ENCODE measurements at places on chromosomes 3 and 15. TPM values are rescaled to one million over a fixed set of nuclear protein-coding genes. Genes with fewer than 3 reads are reported as not detected.

- DNase-seq, result no peak
These were observed 757 bp downstream of the VWA5B2 start for GRCh38 chr3:184230081-184230602.

- peak; percentile 10 for DNase-seq
These were observed 198.4 kb downstream of the ADAMTS17 start for GRCh38 chr15:100143378-100143777.

- no peak for DNase-seq
These were observed 240.1 kb upstream of the CBLB start for GRCh38 chr3:106108925-106109324.

- DNase-seq, result no peak
These were observed 412.5 kb downstream of the SOX2 start for GRCh38 chr3:182124187-182124586.

DNA sequence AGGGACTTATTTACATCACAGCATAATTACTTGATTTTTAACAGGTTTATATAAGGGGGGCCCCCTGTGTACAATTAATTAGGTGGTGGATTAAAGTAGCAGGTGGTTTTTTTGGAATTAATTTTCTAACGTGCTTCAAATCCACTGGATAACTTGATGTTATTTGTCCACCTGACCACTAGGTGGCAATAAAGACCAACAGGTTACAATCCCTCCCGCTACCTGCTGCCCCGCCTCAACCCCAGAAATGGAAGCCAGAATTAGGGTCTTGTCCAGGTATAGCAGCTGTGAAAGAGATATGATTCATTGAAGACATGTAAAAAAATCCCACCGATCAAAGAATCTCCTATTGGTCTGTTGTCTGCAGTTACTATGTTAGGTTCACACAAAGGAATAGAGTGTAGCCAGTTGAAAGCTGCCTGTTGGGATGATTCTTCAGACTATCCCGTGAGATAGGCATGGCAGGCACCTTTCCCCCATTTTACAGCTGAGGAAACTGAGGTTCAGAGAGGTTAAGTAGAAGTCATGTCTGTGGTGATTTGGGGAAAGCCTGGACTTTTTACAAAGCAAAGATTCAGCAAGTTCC, 44.0 kb downstream of the MFSD1 start:
- DNase-seq, result peak; percentile 48

DNA sequence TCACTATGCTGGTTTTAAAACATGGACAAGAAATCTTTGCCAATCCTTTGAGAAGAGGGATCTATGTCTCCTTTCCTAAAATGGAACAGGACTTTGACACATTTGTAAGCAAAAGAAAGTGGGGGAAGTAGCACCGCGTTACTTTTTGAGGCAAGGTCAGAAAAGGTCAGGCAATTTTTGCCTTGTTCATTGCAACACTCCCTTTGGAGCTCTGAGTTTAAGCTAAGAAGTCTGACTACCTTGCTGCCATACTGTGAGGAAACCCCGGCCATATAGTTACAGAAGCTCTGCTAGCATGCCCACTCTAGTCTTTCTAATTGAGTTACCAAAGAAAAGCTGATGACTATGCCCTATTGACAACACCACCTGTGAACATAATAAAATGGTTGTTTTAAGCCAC, 1.4 kb downstream of the FAM227B start:
- DNase-seq, result no peak

GRCh38 chr3:64008487-64009351, 14.6 kb downstream of the PSMD6 start:
- DNase-seq, result no peak

DNA sequence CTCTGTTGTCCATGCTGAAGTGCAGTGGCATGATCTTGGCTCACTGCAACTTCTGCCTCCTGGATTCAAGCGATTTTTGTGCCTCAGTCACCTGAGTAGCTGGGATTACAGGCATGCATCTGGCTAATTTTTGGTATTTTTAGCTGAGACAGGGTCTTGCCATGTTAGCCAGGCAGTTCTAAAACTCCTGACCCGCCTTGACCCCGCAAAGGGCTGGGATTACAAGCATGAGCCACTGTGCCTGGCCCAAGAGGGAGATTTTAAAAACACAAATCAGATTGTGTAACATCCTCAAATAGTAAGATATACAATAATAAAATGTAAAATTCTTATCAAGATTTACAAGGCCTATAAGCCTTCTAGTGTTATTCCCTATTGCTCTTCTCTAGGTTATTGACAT, 62.5 kb upstream of the PHLDB2 start:
- no peak for DNase-seq

DNA sequence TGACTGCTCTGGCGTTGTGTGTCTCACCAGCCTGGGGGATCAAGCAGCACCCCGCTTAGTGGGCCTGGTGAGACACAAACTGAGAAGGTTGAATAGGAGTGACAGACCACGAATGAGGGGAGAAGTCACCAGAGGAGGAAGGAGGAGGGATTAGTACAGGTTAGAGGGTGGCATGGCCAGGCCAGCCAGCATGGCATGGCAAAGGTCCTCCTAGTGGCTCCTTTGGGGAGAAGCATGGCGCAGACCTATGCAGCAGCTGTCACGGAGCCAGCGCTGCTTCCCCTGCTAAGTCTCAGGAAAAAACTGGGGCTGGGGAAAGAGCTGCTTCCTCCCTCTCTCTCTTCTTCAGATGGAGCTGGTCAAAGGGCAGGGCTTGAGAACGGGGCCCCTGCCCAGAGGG, 48.6 kb downstream of the ZDHHC3 start:
- no peak for DNase-seq

DNA sequence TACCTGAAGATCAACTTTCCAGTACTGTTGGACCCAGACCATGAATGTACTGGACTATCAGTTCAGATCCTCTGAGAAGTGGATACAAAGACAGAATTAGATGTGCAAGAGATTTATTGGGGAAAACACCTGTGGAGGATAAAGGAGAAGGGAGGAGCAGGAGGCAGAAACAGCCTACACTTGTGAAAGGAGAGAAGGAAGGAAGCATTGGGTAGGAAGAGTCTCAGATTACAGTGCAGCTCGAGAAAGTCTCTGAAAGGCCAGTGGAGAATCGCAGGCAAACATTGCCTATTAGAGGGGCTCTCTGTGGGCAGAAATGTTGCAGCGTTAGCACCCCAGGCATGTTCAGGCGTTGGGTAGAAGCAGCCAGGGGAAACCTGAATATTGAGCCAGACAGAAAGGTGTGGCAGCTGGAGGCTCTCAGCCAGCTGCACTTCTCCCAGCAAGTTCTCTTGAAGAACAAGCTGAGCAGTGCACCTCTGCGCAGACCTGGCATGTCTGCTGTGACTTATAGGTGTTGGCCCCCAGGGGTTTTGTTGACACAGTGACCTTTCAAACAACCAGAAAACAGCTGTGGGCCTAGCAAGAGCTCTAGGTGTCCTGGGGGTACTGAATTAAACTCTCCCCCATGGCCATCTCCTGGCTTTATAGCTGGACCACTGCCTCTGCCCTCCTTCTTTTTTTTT, 7.0 kb downstream of the CHST14 start:
- peak; percentile 17 for DNase-seq

DNA sequence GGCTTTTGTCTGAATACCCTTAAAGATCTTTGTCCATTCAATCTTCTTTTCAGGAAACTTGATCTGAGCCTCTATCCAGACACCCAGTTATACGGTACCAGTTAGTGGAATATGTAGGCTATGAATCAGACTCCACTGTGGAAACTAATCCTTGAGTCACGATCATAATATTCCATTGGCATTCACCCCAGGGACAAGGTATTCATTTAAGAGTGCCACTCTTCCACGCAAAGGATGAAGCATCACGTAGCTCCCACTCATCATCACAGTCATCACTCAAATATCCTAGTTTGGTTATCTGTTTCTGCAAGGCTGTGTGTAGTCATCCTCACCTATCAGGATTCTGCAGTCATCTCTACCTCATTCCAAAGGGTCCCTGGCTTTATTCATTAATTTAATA, 85.6 kb downstream of the NEDD4 start:
- DNase-seq, result no peak

DNA sequence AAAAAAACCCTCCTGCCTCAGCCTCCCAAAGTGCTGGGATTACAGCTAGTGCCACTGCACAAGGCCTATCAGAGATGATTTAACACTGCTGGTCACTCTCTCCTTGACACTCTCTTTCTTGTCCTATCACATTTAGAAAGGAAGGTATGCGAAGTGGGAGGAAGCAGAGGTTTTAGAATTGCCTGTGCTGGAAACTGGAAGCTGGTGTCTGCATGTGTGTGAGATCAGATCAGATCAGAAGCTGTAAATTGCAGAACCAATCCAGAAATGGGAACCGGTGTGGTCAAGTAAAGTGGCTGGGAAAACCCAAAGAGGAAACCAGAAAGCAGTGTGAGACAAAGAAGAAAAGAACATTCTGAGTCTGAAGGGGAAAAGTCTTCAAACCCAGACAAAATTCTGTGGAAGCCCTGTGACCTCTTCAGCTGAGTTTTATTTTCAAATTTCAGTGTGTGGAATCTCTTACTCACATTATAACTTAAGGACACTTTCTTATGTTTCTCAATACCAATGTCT, 2.8 kb downstream of the EFHB start:
- no peak for DNase-seq

- DNase-seq, result peak; percentile 32
These were observed 20.9 kb downstream of the NOX5 start for GRCh38 chr15:69035205-69035917.

- DNase-seq, result no peak
These were observed 49.4 kb downstream of the SYNM start for GRCh38 chr15:99154271-99154670.

GRCh38 chr15:75171408-75171807, 30.3 kb upstream of the C15orf39 start:
- DNase-seq, result no peak

DNA sequence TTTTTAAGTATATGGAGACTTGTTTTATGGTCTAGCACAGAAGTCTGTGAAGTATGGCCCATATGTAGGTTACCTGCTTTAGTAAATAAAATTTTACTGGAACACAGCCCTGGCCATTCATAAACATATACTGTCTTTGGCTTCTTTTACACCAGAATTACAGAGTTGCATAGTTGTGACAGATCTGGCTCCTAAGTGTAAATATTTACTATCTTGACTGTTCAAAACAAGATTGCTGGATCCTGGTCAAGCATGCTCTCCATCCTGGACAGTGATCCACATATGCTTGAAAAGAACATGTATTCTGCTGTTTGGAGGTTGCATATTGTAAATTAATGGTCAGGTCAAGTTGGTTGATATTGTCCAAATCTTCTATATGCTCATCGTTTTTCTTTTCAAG, 57.9 kb downstream of the STT3B start:
- DNase-seq, result no peak

GRCh38 chr3:114775395-114775794, 371.7 kb downstream of the ZBTB20 start:
- no peak for DNase-seq

- DNase-seq, result no peak
These were observed 40.7 kb downstream of the MYO1E start for GRCh38 chr15:59332009-59332408.

- no peak for DNase-seq
These were observed 148.1 kb downstream of the KLHL25 start for GRCh38 chr15:85646538-85647091.

DNA sequence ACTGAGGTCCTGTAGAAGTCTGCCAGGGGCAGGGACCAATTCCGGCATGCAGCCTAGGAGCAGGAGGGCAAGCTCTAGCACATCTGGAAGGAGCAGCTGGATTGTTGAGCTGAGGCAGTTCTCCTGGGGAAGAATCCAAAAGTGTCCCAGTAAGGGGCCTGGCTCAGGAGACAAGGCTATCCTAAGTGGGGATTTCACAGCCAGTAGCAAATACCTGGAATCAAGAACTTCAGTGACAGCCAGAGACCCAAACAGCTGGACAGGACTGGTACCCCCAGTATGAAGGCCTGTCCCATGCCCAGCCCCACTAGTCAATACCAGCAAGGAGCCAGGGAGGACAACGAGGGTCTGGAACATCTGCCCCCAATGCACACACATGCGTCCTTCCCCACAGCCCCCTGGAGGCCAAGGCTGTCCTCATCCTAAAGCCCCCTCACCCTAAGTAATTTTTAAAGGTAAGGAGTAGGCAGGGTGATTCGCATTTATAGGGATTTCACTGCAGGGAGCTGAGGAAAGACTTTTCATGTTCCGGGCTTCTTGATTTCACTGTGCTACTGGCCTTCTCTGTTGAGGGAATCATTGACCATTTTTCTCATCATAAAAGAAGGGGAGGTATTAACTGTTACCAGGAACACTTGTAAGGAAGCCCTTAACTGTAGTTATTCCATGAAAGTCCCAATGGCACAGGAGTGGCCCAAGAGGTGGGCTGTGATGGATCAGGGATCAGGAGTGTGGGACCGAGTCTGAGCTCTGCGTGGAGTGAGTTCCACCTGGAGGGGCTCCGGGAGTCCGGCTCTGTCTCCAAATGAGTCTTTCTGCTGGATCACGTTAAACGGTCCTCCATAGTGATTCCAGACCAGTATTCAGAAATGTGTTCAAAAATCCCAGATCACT, 2.6 kb upstream of the CHSY1 start:
- DNase-seq, result no peak

GRCh38 chr3:197959500-197959890, 522 bp upstream of the LMLN start:
- no peak for DNase-seq

GRCh38 chr3:36434687-36435426, 54.6 kb downstream of the STAC start:
- DNase-seq, result no peak

DNA sequence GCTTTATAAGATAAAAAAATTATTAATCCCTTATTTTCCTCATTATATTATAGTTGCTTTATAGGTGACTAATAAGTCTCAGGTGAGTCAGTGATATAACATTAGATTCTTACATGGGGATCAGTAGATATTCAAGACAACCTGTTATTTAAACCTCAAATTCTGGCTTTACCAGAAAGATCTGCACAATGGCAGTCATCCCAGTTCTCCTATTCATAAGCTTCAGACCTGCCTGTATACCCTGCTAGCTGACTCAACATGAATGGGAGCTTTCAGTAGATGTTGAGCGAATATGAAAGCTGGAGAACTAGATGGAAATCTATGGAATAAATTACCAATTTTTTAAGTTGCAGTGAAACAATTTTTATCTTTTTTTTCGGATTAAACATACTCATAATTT, 20.5 kb upstream of the CCDC54 start:
- DNase-seq, result no peak

RASL12 gene
- polyA plus RNA-seq, result 6.7 TPM

CPA3 gene
- not detected for polyA plus RNA-seq

PLSCR4 gene
- polyA plus RNA-seq, result 11.9 TPM

EXOG gene
- polyA plus RNA-seq, result 5.5 TPM

RAMAC gene
- polyA plus RNA-seq, result 18.3 TPM

GCNT3 gene
- 4.5 TPM for polyA plus RNA-seq

PLCH1 gene
- polyA plus RNA-seq, result 1.6 TPM

LRRC49 gene
- polyA plus RNA-seq, result 13.2 TPM

NANOGP8 gene
- not detected for polyA plus RNA-seq

COL6A5 gene
- polyA plus RNA-seq, result not detected

ZWILCH gene
- 3.0 TPM for polyA plus RNA-seq

CXCR6 gene
- polyA plus RNA-seq, result 0.39 TPM

EHHADH gene
- polyA plus RNA-seq, result 60.9 TPM

BOC gene
- 6.1 TPM for polyA plus RNA-seq

PPP2R3A gene
- 16.6 TPM for polyA plus RNA-seq

CYP8B1 gene
- polyA plus RNA-seq, result 4.3 TPM

EFCC1 gene
- 2.4 TPM for polyA plus RNA-seq

RPUSD3 gene
- polyA plus RNA-seq, result 53.2 TPM

DET1 gene
- polyA plus RNA-seq, result 3.9 TPM

LRRC31 gene
- not detected for polyA plus RNA-seq

GP5 gene
- polyA plus RNA-seq, result not detected

All from kidney (tissue), 22 donors.